ENCODE measurements at places on chromosomes 4 and X. TPM values are rescaled to one million over a fixed set of nuclear protein-coding genes. Genes with fewer than 3 reads are reported as not detected.
A peak's percentile ranks its signal among the peaks of the same experiment; 100 is the strongest.

The PAGE2 gene
- total RNA-seq = not detected

The JADE1 gene
- total RNA-seq = 40.8 TPM

The IBSP gene
- not detected for total RNA-seq

The TMEM271 gene
- total RNA-seq = not detected

The F11 gene
- not detected for total RNA-seq

The ADGRL3 gene
- not detected for total RNA-seq

The HTRA3 gene
- total RNA-seq = 6.5 TPM

The F8 gene
- total RNA-seq = 1.6 TPM

The MTMR8 gene
- 0.63 TPM for total RNA-seq

The HSD17B13 gene
- not detected for total RNA-seq

The SLITRK4 gene
- total RNA-seq = 1.6 TPM

The NEUROG2 gene
- total RNA-seq = not detected

DNA sequence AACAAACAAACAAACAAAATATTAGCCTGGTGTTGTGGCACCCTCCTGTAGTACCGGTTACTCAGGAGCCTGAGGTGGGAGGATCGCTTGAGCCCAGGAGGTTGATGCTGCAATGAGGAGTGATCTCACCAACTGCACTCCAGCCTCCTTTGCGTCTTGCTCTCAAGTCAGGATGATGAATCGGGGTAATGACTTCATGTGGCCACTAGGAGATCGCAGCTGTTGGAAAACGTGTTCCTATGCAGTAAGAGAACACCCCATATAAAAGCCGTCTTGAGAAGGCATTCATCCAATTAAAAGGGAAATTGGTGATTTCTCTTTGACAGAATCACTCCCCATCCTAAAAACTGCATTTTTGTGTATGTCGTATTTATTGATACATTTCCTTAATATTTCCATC, 6.9 kb downstream of the CCNB3 start:
- DNase-seq = no peak

DNA sequence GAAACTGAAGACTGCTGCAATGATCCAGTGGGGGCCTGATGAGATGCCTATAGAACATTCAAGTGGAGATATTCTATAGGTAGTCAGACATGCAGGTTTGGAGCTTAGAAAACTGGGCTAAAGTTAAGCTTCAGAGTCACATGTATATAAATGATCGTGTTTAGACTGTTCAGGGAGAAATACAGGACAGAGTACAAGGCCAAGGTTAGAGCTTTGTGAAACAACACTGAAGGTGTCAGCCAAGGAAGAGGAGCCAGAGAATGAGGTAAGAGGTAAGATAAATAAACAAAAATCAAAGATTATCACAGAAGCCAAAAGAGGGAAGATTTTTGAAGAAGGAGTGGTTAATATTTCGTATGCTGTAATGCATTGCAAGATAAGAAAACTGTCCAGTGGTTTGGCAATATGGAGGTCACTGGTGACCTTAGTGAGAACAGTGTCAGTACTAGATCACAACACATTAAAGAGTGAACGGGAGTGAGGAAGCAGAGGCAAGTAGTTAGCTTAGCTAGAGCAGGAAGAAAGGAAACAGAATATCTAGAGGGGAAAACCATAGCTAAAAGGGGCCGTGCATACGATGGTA, 58.0 kb upstream of the KLHL13 start:
- no peak for DNase-seq

DNA sequence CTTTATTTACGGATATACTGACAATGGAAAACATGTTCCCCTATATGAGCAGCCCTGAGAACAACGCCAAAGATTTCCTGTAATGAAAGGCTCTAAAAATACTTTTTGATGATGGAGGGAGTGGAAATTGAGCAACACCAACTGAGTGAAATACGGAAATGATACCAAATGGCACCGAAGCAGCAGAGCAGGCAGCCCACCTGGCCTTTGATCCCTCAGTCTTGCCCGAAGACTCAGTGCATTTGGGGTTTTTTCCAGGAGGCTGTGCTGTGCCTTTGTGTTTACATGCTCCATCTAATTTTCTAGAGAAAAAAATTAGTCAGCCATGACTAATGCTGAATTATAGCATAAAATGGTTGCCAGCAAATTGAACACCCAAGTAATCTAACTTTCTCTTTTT, 169.9 kb upstream of the RBPJ start:
- DNase-seq = no peak

DNA sequence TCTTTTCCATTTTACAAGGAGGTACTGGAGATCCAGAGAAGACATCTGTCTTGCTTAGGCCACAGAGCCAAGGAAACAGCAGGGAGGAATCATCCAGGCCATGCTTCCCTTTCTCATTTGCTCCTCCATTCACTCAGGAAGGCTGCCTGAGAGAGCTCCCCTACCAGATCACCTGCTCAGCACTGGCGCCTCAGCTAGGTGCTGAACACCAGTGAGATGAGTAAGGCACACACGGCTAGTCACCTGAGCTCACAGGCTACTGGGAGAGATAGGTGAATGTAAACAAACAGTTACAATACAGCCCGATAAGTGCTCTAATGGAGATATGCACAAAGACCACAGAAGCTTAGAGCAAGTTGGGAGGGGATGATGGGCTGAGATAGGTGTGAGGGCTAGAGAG, 149.8 kb upstream of the ARHGEF9 start:
- DNase-seq = no peak

GRCh38 chr4:5209862-5210261, 158.6 kb downstream of the STK32B start:
- DNase-seq = no peak

- DNase-seq = no peak
These were observed 48.8 kb downstream of the DKK2 start for GRCh38 chr4:106987311-106987710.

GRCh38 chrX:37331546-37331945, 17.6 kb upstream of the PRRG1 start:
- no peak for DNase-seq

GRCh38 chr4:86845593-86845992, 3.6 kb downstream of the SLC10A6 start:
- DNase-seq = peak; percentile 57

DNA sequence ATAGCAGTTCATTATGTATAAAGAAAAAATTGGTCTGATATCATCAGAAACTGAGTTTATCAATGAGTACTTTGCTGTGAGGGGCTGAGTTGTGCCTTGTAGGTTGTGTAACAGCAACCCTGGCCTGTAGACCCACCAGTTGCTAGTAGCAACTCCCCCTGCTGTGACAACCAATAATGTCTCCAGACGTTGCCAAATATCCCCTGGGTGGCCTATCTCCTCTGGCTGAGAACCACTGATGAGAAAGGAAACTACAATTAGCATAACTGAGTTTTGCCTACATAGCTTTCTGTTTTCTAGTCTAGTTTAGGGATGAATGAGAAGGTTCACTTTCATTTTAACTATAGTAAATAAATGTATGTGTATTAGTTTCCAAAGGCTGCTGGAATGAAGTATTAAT, 234.1 kb downstream of the CPE start:
- no peak for DNase-seq

- DNase-seq = no peak
These were observed 18.0 kb downstream of the GPR143 start for GRCh38 chrX:9747644-9748043.

- no peak for DNase-seq
These were observed 17.6 kb downstream of the TKTL1 start for GRCh38 chrX:154313147-154313546.

DNA sequence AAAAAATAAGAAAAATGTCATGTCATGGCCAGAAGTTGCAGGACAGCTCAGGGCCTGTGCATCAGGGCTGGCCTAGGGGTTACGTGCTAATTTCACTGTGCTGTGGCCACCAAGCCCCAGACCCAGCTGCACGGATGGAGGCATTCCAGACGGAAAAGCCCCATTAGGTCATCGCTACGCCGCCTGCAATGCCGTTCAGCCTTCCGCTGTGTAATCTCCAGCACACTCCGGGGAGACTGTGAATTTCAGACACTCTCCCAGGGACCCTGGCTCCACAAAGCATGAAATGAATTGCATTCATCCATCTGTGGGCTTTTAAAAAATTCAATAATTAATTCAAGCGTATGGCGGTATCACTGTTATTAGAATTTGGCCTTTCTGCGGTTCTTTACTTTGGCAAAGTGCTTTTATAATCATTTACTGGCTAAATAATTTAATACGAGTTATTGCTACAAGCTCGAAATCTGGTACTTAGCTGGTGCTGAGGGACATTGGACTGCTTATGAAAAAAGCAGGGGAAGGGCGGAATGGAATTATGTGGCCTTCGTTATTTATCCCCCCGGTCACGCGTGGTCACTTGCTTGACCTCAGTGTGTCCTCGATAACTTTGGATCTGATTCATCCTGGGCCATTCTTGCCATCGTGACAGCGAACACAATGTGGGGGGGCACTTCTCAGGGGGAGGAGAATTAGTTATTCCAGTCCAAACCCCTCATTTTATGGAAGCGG, 9.0 kb upstream of the NSG1 start:
- no peak for DNase-seq

DNA sequence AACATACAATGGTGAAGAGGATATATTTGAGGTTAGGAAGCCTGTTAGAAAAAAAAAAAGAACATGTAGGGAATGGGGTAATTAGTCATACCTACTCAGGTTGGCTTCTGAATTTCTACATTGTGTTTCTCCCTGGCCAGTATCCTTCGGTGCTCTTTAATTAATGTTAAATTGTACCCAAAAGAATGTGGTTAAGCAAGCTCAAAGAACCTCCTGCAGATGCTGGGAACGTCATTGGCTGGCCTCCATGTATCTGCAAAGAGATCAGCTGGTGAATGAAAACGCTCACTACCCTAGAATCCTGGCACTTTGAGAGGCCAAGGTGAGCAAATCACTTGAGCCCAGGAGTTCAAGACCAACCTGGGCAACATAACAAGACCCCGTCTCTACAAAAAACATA, 942.3 kb upstream of the PRKX start:
- DNase-seq = no peak

DNA sequence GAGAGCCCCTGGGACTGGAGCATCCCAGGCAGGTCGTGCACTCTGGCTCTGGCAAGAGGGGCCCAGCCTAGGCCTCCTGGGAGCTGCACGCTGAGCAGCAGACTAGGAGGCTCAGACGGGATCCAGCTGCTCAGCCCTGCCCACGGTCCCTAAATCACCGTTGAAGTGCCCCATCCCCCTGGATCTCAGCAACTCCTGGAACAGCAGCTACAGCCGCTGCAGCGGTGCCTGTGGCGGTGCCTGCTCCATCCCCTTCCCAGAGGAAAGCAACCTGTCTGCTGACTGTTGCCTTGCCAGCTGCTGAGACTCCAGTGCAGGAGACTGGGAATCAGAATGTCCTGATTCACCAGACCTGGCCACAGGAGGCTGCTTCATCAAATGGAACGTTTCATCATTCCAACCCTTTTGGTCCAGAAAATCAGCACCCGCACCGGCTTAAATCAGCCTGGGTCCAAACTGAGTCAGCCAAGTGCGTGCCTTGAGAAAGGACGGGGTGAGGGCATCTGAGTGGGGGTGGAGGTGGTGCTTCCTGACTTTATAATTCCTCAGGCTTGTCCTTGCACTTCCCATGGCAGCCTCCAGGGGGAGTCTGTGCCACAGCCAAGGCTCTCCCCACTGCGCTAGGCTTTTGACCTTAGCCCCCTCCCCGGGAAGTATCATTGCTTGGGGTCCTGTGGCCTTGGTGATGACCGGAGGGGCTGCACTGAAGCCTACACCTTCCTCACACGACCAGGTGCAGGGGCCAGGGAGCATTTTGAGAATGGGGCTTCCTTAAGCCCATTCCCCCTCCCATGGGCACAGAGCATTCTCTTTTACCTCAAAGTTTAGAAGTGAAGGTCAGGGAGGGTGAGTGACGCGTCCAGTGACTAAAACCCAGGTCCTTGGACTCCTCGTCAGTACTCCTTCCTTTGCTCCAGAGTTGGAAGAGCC, 6.5 kb downstream of the ZNF185 start:
- no peak for DNase-seq

- no peak for DNase-seq
These were observed 27.3 kb upstream of the CRLF2 start for GRCh38 chrX:1239681-1240142.

DNA sequence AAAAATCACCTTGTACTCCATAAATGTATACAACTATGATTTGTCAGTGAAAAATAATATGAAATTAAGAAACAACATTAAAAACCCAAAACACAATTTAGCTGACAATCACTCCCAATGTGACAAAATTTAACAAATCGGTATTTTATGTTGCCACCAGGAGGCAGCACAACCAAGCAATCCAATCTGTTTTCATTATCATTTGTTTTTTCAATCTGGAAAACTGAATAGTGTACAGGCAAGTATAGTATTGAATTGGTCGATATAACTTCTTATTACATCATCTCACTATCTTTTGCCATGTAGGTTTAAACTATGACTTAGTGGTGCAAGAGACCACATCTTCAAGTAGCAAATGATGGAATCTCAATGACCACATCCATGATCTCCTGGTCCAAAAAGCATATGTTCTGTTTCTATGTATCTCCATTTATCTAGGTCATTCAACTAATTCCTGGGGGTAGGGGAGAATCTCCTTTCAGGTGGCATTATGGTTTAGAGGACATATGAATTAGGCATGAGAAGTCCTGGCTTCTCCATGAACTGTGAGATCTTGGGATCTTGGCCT, 112.9 kb upstream of the AGA start:
- DNase-seq = no peak

DNA sequence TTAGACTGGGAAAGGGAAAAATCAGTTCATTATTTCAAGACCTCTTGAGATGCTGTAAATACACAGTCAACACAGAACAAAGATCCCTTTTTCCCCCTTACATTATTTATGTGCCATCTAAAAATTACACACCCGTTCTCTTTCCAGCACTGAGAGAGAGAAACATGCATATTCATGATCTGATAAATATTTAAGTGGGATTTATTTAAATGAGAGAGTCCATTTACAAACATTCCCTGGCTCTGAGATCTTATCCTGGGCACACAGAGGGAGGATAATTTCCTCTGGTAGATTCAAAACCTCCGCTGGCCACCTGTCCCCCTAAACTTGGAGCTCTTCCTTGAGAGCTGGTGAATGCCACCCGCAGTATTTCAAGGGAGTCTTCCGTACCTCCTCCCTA, 88.6 kb downstream of the GRIA3 start:
- no peak for DNase-seq

GRCh38 chr4:12139296-12139695, 710.6 kb upstream of the HS3ST1 start:
- DNase-seq = no peak

Data from pulmonary artery endothelial cell (primary cell).